Hematopoietic multipotent progenitor cell treated with erythropoietin and hydrocortisone succinate and interleukin-3 and kit ligand, for 6 days (in vitro differentiated cells): ENCODE measurements at places on chromosomes 1 and 21.
A peak's percentile ranks its signal among the peaks of the same experiment; 100 is the strongest.

GRCh38 chr21:44709426-44710293, 1.7 kb downstream of the TSPEAR start:
- DNase-seq, result peak; percentile 19

DNA sequence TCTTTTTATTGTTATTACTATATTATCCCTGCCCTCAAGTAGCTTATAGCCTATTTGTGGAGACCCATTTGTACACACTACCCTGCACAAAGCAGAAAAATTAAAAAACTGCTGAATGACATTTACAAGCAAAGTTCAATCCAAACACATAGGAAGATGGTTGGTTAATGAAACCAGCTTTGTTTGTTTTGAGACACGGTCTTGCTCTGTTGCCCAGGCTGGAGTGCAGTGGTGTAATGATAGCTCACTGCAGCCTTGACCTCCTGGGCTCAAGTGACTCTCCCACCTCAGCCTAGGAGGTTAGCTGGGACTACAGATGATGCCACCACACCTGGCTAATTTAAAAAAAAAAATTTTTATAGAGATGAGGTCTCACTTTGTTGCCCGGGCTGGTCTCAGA, 31.6 kb downstream of the TGFB2 start:
- DNase-seq, result no peak

- DNase-seq, result no peak
These were observed 15.2 kb upstream of the GPR153 start for GRCh38 chr1:6275826-6276782.

- DNase-seq, result no peak
These were observed 37.4 kb downstream of the PHC2 start for GRCh38 chr1:33393524-33393923.

DNA sequence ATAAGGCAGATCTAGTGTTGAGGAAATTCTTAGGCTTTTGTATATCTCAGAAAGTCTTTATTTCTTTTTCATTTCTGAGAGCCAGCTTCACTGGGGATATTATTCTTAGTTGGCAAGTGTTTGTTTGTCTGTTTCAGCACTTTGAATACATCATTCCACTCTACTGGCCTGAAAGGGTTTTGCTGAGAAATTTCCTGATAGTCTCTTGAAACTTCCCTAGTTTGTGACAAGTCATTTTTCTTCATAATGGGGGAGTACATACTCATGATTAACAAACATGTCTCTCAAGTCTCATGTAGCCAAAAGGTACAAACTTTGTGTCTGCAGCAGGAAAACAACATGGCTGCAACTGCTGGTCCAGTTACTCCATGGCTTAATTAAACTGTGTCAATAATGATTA, 6.3 kb upstream of the KRTAP26-1 start:
- no peak for DNase-seq

GRCh38 chr1:69852151-69852550, 284.4 kb downstream of the LRRC7 start:
- no peak for DNase-seq

DNA sequence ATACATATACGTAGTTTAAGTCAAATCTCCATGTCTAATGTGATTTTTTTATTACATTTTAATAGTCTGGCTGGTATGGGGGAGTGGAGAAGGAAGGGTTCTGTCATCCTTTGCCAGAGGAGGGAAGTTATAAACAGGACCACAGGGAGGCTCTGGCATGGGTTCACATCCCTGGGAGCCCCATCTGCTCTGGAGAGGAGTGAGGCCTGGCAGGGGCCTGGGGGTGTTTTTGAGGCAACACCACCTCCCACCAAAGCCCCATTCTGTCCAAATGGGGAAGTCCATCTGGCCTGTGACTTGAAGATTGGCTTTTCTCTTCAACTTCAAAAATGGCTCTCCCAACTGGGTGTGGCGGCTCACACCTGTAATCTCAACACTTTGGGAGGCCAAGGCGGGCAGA, 15.8 kb downstream of the DISP3 start:
- no peak for DNase-seq

DNA sequence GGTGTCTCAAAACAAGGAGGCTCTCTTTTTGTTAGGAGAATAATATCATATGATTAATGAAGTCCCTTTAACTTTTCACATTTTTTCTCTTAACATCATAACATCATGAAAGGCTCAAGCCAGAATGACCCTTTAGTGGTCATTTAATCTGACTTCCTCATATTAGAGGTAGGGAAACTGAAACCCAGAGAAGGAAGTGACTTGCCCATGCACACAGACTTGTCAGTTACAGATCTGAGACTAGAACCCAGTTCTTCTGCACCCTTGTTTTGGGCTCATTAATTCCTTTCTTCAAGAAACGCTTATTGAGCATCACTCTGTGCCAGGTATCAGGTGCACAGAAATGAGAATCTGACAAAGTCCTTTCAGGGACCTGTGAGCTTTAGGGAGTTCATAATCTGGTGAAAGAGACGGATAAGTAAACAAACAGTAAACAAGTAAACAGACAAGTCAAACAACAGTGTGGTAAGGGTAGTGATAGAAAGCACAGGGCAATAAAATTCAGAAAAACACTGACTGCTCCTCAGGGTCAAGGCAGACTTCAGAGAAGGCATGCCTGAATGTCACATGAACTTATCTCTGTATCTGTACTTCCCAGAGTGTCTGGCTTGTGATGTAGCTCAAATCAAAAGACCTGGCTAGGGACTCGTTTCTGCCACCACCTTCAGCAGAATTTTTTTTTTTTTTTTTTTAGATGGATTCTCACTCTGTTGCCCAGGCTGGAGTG, 38.3 kb upstream of the OSBPL9 start:
- peak; percentile 34 for DNase-seq

- no peak for DNase-seq
These were observed 57.7 kb downstream of the UBE2T start for GRCh38 chr1:202283991-202284390.

DNA sequence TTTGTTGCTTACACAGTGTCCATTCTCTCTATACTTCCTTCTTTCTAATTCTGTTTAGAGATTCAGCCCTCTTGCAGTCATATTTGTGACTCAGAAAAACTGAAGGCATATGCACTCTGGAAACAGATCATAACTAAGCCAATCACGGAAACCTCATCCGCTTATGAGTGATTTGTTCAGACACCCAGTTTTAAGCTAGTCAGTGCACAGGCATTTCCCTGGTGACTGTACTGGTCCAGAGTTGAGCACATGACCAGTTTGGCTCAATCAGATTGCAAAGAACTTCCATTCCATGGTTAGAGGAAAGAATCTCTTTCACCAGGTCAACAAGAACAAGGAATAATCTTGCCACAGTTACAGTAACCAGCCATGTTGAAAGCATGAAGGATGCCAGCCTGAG, 69.2 kb upstream of the SGIP1 start:
- no peak for DNase-seq

DNA sequence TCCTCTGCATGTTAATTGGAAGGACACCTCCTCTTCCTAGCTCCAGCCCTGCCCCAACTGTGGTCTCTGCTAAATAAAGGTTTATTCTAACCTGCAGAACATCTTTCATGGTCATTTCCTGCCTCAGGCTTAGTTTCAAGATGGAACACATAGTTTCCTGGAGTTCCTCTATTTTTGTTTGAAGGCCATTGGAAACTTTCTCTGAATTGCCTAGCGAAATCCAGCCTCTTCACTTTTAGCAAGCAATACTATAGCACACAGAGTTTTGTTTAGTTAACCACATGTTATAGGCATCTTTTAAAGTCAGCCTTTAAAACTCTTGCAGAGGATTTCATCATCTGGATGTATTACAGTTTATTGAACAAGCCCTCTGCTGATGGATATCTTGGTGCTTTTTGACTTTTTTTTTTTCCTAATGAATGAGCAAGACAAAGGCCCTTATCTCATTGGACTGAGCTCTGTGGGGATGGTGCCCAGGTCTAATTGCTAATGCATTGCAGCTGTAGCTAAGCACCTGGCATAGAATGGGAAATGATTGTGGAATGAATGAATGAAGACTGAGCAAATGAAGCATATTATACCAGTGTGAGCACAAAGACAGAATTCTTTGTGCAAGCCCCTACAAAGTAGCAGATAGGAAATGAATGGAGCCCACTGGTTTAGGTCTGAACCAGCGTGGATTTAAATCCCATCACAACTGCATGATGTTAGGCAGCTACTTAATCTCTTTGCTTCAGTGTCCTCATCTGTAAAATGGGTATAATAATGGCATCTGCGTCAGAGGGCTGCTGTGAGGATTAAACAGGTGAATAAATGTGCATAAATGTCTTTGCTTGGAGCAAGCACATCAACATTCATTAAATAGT, 641 bp upstream of the CFAP107 start:
- no peak for DNase-seq

- DNase-seq, result no peak
These were observed 35.0 kb upstream of the TDRD10 start for GRCh38 chr1:154466921-154467417.

DNA sequence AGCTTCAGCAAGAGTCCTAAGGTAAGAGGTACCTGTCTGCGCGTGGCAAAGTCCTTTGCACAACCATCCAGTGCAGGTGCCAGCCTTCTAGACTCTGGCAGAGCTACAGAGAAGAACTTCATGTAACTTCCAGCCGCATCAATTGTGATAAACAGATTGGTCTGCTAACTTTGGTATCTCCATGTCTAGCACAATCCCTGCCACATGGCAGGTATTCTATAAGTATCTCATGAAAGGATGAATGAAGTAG, 29.8 kb downstream of the CD48 start:
- DNase-seq, result no peak
